NCI-H187 (cell line): ENCODE measurements at places on chromosomes 1 and 21.
A peak's percentile ranks its signal among the peaks of the same experiment; 100 is the strongest.

GRCh38 chr1:246383239-246383589, 123.9 kb downstream of the SMYD3 start:
- DNase-seq, result no peak

DNA sequence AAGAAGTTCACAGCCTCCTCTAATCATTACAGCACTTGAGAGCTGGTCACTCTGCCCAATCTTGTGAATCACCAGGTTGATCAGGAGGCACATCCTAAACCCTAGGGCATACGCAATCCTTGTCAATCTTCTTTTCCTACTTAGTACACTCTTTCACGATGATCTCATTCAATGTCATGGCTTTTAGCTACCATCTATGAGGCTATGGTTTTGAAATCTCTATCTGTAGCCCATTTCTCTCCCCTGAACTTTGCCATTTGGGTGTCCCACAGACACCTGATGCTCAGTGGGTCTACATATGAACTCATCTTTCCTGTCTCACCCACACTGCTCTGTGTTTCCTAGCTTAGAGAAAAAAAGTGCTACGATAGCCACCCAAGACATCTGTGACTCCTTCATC, 1.9 kb upstream of the MED18 start:
- no peak for DNase-seq

GRCh38 chr21:19541602-19542001, 1138.0 kb upstream of the TMPRSS15 start:
- no peak for DNase-seq

- no peak for DNase-seq
These were observed 50.0 kb downstream of the PTPRU start for GRCh38 chr1:29286194-29286767.

DNA sequence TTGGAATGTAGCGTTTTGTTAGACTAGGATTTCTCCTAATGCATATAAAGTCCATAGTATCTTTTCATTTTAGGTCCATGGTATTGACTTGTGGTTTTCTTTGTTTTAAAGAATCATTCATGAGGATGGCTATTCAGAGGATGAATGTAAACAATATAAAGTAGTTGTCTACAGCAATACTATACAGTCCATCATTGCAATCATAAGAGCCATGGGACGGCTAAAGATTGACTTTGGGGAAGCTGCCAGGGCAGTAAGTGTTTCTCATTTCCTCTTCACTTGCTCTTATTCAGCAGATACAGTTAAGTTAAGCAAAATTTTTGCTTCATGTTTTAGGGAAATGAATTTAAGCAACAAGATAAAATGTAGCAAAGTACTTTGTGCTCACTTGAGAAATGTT, 25.4 kb downstream of the GNAI3 start:
- DNase-seq, result no peak

DNA sequence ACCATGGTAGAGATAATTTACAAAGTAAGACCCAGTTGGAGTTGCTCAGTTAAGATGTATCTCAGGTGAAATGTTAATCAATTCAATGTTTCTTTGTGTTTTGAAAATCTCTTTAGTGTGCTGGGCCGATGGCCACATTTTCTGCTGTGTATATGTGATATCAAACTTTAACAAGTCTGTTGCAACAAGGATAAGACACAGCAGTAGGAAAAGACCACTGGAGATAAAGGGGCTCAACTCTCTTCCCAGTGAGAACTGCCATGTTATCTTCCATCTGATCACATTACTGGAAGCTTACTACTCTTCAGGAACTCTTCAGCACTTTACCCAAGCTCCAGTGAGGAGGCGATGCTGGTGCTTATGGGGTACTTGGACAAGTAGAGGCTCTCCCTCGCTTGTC, 227.7 kb downstream of the NFIA start:
- DNase-seq, result no peak

- no peak for DNase-seq
These were observed 37.2 kb upstream of the AGO1 start for GRCh38 chr1:35845766-35846165.

DNA sequence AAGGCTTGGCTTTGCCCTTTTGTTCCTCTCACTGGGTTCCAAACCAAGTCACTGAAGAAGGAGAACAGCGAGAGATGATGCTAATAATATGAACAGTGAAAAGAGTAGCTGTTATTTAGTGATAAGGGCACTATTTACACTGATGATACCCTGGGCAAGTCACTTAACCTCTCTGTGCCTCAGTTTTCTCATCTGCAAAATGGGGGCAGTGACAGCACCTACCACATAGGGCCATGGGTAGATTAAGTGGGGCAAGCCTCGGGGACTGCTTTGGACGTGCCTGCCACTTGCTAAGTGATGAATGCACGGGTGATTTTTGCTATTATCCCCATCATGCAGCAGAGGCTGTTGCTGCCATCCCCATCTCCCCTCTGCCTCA, 9.2 kb downstream of the ATP13A2 start:
- DNase-seq, result no peak

- DNase-seq, result no peak
These were observed 85.5 kb upstream of the CACNA1E start for GRCh38 chr1:181397845-181398244.

- DNase-seq, result no peak
These were observed 9.3 kb upstream of the CACYBP start for GRCh38 chr1:174990382-174990999.

GRCh38 chr1:11898831-11899467, 27.3 kb downstream of the KIAA2013 start:
- DNase-seq, result no peak

DNA sequence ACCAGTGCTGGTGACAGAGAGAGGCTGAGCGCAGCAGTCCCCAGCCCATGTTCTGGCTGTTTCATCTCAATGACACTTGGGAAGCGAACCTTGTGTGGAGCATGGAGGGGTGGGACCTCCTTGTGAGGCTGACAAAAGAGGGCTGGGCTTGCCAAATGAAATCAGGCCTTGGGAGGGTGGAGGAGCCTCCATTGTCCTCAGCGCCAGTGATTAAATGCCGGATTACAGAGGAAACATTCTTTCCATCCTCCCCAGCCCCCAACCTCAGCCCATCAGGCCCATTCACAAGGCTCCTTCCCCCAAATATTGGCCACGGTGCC, 63.3 kb upstream of the PAXBP1 start:
- DNase-seq, result no peak

DNA sequence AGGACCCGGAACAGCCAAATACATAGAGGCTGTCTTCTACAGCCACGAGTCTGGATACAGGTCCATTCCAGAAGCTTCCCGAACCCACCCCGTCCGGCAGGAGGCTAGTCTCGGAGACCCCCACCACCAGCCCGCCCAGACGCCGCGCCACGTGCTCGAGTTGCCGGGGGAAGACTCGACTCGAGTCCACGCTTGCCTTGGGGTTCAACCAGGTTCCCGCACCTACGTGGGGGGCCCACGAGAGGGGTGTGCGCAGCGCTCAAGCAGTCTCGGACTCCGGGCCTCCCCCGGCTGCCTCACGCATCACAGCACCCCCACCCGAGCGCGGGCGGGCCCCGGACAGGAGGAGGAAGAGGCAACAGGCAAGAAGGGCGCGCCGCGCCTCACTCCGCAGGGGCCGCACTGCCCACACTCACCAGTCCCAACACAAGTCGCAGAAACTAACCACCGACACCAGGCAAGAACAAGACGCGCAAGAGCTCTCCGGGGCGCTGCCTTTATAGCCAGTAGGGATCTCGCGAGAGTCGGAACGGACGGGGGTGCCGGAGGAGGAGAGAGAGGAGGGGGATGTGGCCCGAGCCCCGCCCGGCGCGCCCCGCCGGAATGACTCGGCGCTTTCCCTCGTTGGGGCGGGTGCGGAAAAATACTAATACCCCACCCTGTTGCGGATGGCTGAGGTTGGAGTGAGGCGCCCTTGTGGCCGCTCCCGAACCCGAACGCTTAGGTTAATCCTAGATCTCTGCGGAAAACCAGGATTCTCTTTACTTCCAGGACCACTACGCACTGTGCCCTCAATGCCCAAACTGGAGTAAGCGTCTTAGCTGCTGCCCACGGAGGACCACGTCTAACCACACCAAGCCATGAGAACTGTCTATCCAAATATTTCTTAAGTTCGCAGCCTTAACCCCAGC, at the start of gene PRDX1:
Gene PRDX1, minus strand, starts transcription at position 472 of the 911 bp plus-strand sequence. CDS start 2,841 bp downstream, outside the sequence.
- peak; percentile 91 for DNase-seq

DNA sequence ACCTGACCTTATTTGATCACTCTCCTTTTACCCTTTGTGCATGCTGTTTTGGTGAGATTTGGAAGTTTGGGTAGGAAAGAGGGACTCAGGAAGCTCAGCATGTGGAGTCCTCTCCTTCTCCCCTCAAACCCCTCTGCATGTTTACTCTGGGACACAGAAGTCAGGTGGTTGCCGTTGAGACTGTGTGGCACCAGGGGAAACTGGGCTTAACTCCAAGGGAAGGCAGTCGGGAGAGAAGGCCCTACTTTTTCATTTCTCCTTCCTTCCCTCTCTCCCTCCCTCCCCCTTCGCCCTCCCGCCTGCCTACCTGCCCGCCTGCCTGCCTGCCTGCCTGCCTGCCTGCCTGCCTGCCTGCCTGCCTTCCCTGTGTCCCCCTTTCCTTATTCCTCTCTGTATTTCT, 34.8 kb upstream of the TTC22 start:
- DNase-seq, result no peak

GRCh38 chr1:12600880-12601633, 17.0 kb downstream of the DHRS3 start:
- DNase-seq, result no peak

DNA sequence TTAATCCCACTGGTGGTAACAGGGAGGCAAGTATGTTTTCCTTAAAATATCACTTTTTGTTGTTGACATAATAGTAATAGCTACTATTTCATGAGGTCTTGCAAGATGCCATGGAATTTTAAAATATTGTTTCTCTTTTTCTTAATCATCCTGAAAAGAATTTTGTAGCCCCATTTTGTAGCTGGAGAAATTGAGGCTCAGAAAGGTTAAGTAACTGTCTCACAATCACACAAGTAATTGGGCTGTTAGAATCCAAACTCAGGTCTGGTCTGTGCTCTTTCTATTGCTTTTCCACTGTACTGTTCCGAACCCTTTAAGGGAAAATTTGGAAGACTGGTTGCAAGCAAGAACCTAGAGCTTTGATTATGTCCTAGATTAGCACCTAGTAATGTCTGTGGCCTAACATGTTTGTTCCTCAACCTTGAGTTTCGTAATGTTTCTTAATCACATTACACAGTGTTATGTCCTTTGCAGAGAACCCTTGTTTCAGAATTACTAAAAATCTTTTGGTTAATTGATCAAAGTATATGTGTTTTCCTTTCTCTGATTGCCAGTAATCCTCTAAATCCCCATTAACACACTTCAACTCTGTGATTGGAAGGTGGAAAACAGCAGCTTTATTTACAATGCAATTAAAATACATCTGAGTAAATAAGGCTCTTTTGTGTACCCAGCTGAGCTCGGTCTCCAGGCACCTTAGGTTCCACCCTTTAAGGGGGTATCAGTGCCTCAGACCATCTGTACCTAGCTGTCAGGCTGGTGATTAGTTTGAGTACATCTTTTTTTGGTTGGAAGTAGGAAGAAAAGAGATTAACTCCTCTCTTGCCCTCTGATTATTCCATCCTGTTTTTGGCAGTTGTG, 10.4 kb downstream of the LRRC42 start:
- peak; percentile 79 for DNase-seq

- no peak for DNase-seq
These were observed 290.3 kb upstream of the SGIP1 start for GRCh38 chr1:66243548-66244130.

DNA sequence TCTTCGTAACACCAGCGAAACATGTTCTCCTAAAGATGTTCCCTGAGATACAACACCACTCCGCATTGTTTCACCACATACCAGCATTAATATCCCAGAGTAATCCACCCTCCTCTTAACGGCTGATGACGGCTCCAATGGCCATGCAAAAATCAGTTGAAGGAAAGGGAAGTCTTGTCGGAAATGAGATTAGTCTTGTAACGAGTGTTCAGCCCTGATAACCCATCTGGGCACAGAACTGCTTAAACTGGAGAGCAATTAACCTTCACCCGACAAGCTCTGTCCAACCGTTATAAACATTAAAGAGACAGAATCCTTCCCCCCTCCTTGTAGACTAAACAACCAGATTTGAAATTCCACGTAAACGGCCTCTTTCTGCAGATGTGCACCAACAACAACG, 21.9 kb downstream of the ERG start:
- DNase-seq, result no peak

GRCh38 chr21:40567501-40567900, 279.5 kb downstream of the DSCAM start:
- no peak for DNase-seq

DNA sequence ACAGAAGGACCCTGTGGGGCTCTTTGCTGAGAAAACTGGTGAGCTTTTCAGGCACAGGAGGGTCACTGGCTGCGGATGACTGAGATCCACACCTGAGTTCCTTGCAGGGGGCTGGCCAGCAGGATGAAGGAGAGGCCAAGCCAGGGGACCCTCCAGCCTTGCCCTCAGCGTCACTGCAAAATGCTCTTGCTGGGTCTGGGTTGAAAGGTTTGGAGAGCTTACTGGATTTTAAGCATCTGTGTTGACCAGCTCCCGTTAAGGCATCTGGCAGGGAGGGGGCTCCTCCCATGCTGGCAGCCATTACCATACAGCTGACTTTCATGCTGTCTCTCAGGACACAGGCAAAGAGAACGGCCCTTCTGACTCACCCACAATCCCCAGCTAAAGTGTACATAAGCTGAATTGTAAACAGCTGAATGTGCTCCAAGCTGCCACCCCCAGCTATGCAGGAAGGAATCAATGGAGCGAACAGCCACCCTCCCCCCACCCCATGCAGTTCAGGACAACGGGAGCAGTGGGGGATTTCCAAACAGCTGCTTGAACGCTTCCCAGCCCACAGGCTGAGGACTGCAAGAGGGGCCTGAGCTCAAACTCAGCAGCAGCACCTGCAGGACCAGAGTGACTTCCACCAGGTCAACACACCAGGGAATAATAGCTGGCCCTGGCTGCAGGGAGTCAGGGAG, 21.3 kb upstream of the A3GALT2 start:
- DNase-seq, result peak; percentile 90

DNA sequence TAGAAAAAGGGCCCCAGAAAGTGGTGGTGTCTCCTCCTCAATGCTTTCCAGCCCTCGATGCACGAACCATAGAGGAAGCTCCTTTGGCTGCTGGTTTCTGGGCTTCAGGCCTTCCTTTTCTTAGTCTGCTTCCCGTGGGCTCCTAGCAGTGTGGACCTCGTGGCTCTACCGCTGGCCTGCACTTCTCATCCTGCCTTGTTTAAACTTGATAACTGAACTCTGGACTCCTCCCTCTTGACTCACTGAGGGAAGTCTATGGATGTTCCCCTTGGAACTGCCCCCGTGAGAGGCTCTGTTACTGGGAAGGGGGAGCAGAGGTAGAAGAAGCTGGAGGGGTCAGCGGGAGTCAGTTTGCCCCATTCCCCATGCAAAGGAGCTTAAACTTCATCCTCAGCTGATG, 75.3 kb upstream of the WDR26 start:
- no peak for DNase-seq

- no peak for DNase-seq
These were observed 101.7 kb upstream of the COG2 start for GRCh38 chr1:230540421-230541155.

GRCh38 chr21:32193098-32193465, 85.8 kb downstream of the MIS18A start:
- DNase-seq, result no peak

DNA sequence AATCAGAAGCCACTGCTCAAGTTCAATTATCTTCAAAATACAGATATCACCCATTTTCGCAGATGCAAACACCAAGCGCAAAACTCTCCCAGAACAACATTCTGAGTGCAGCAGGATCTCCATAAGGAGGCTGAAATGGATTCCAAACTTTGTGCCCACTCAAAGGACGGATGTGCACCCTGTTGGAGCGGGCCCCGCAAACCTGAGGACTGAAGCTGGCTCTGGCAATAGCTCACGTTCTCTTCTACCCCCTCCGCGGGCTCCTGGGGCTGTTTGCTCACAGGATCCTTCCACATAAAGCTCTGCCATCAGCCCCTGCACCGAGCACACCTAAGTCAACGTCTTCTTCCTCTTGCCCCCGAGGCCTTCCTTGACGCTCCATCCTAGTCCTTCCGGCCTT, 11.7 kb upstream of the RCSD1 start:
- no peak for DNase-seq
